ENCODE measurements at places on chromosomes 11 and 22.

GRCh38 chr11:71934213-71934612 lies 5.4 kb downstream of the RNF121 start:
- no peak for DNase-seq

GRCh38 chr11:69928121-69928520 lies 108.9 kb upstream of the FGF3 start:
- no peak for DNase-seq

DNA sequence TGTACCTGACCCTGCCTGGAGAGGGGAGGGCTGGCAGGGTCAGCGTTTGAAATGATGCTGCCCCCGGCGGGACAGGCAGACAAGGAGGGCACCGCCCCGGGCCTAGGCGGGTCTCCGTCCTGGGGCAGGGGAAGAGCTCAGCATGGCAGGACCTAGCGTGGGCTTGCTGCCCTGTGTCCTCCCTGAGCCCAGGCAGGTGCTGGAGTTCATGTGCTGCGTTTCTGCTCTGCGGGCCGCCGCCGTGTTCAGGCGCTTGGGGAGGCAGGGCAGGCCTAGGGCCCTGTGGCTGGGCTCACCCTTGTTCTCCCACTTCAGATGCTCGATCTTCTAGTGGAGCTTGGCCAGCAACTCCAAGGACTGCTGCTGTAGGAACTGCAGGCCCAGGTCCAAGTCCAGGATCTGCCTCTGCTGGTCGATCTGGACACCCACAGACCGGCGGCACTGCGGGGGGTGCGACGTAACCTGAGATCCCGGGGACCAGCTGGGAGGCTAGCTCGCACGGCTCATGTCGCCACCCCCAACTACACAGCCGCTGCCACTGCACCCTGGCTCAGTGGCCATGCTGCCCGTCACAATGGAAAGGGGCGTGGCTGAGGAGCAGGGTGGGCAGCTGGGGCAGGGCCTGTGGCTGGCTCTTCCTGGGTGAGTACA lies 84.4 kb downstream of the MED15 start:
- no peak for DNase-seq

DNA sequence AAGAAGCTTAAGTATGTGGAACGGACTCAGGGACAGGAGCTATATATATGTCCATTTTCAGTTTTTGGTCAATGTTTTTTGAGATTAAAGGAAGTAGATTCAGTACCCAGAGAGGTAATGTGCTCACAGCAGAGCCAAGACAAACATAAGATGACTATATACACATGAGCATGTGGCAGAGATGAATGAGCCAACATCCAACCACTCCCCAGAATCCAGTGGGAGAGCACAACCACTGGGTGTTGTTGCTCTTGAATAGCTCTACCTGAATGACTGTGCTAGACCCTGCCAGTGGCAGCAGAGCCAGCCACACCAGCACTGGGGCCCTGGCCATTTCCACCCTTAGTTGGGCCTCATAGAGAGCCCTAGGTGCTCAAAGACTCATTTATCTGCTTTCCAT lies 10.7 kb upstream of the SYTL2 start:
- no peak for DNase-seq

DNA sequence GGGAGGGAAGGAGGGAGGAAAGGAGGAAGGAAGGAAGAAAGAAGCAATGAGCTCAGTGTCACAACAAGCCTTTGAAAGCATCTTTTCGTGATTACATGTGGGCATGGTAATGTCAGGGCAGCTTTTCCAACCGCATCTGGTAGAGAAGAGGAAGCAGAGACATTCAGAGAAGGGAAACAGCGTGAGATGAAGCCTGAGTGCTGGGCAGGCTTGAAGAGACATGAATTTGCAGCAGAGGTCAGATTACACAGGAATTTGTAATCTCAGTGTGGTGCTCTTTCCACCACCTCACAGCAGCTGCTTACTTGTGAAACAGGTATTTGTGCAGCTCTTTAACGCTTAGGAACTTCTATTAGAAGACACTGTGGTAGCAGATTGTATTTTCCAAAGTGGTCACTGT lies 289.5 kb upstream of the C11orf87 start:
- no peak for DNase-seq

DNA sequence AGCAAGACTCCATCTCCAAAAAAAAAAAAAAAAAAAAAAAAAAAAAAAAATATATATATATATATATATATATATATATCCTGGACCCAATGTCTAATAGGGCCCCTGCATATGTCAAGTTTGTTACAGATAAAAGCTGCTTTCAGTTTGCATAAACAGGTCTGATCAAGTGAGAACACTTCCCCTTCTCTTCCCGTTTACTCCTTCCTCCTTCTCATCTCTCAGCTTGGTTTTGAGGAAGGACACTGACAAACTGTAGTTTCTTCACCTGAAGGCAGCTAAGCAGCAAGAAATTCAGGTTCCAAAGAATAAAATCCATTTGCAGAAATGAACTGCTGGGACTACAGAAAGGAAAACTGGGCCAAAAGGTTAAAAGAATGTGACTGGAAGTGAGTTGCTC lies 11.7 kb downstream of the THOC5 start:
- no peak for DNase-seq

GRCh38 chr11:64007160-64007628 lies 21.0 kb downstream of the OTUB1 start:
- DNase-seq, result no peak

GRCh38 chr11:86863476-86863875 lies 63.1 kb downstream of the PRSS23 start:
- no peak for DNase-seq

DNA sequence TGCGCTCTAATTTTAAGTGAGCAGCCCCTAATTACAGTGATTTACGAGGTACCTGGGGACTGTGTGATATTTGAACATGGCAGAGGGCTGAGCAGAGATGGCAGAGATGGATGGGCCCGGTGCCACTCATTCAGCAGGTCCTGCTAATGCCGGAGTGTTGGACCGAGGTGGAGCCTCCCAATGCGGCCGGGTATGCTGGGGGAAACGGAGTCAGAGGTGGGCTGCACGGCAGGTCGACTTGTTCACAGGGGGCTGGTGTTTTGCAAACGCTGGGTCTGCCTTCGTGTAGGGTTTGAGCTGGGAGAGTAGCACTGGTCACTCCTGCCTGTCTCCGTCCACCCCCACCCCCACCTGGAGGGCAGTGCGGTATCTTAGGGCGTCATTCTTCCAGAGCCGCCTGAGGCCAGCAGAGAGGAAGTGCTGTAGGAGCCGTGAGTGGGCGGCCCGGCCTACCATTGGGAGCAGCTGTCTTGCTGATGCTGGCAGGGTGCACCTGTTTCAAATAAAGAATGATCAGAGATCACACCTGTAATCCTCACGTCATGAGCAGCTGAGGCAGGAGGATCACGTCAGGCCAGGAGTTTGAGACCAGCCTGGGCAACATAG lies 122.6 kb downstream of the IGLL1 start:
- DNase-seq, result no peak

- DNase-seq, result no peak
These were observed 9.3 kb downstream of the APOBEC3H start for GRCh38 chr22:39106326-39106725.

GRCh38 chr22:41613456-41613855 lies 7.4 kb downstream of the DESI1 start:
- DNase-seq, result no peak

DNA sequence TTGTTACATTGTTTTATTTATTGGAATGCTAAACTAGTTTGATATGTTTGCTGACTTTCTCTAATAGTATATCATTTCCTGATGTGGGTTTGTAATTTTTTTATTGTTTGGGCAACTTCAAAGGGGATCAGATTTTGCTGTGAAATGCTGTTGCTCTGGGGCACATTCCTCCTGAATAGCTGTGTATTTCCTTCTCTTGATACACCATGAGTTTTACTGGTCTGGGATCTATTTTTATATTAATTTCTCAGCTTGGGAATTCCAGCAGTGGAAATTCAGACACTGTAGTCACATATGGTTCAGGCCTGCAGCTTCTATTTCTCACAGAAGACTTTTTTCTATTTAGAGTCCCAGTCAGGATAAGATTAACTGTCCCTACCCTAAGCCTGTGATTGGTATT lies 58.9 kb downstream of the RPUSD4 start:
- DNase-seq, result no peak

GRCh38 chr22:38125751-38126201 lies 15.3 kb upstream of the BAIAP2L2 start:
- no peak for DNase-seq

DNA sequence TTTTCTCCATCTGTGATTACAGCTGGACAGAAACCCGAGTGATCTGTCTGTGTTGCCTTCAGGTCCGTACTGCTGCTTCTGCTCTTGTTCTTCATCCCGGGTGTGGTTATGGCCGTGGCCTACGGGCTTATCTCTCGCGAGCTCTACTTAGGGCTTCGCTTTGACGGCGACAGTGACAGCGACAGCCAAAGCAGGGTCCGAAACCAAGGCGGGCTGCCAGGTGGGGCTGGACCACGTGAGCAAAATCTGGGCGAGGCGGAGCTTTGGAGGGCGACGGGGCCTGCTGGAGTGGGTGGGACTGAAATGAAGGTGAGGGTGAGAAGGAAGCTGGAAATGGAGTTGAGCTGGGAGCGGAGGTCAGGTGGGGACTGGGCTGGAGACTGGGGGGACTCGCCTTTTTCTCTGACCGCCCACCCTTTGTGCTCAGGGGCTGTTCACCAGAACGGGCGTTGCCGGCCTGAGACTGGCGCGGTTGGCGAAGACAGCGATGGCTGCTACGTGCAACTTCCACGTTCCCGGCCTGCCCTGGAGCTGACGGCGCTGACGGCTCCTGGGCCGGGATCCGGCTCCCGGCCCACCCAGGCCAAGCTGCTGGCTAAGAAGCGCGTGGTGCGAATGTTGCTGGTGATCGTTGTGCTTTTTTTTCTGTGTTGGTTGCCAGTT lies 11.1 kb downstream of the CCKBR start:
- DNase-seq, result no peak

- DNase-seq, result no peak
These were observed 22.4 kb downstream of the ENTHD1 start for GRCh38 chr22:39871008-39871798.

- DNase-seq, result no peak
These were observed 18.2 kb upstream of the OR10W1 start for GRCh38 chr11:58286249-58286648.

DNA sequence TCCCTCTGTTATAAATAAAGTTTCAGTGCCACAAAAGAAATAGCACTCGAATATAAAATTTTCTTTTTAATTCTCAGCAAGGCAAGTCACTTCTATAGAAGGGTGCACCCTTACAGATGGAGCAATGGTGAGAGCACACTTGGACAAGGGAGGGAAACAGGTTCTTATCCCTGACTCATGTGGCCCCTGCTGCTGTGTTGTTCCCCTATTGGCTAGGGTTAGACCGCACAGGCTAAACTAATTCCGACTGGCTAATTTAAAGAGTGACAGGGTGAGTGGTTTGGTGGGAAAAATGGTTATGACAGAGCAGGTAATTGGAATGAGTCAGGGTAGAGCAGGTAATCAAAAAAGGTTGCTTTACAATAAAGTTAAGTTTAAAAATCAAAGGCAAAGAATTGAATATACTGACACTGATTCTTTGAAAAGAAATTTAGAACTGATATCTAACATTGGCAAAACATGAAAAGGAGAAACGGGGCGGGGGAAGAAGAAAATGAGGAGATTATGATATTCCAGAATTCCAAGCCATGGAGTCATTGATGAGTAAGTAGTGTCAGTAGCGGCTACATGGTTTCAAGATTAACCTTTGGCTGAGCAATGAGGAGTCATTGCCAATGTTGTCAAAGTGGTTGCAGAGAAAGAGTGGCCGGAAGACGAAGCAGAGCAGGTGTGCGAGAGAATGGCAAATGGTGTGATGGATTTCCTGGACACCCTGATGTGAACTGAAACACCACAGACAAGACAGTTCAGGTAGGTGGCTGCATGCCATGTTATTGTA lies 48.4 kb upstream of the MRGPRX1 start:
- no peak for DNase-seq

- DNase-seq, result no peak
These were observed 47.1 kb downstream of the PLEKHA7 start for GRCh38 chr11:16966930-16967671.

- no peak for DNase-seq
These were observed 67.7 kb downstream of the CCDC81 start for GRCh38 chr11:86442420-86442819.

- DNase-seq, result no peak
These were observed 90.0 kb downstream of the PRMT3 start for GRCh38 chr11:20477418-20478090.

GRCh38 chr11:65474864-65475263 lies 24.0 kb upstream of the MALAT1 start:
- no peak for DNase-seq

- peak; percentile 86 for DNase-seq
These were observed 29.9 kb downstream of the ARVCF start for GRCh38 chr22:19986410-19987341.

DNA sequence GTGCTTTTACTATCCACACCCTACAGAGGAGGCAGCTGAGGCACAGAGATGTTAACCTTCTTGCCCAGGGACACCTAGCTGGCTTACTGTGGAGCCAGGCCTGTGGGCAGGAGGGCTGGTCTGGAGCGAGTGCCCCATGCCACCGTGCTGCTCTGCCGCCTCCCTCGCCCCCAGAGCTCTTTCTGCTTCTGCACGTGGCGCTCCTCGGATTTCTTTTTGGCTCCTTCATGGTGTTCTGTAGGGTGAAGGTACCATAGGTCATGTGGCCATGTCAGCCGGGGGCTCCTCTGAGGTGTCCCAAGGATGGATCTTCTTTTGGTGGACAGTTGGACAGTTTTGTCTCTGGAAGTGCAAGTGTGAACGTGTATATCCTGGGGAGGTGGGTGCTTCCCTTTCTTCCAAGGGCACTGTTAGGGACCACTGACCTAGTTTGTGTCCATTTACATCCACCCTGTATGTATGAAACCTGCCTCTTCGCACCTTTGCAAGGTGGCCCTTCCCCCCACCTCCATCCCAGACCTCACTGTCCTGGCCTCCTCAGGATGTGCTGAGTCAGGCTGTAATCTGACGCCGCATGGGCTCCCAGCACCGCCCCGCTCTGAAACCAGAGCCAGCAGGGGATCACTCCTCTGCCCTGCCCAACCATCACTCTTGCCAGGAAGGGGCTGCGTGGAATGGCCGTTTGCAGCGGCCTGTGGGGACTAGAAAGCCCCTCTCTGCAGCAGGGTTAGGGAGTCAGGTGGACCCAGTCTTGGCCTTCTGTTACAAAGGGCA lies 31.7 kb downstream of the POLR3H start:
- no peak for DNase-seq

DNA sequence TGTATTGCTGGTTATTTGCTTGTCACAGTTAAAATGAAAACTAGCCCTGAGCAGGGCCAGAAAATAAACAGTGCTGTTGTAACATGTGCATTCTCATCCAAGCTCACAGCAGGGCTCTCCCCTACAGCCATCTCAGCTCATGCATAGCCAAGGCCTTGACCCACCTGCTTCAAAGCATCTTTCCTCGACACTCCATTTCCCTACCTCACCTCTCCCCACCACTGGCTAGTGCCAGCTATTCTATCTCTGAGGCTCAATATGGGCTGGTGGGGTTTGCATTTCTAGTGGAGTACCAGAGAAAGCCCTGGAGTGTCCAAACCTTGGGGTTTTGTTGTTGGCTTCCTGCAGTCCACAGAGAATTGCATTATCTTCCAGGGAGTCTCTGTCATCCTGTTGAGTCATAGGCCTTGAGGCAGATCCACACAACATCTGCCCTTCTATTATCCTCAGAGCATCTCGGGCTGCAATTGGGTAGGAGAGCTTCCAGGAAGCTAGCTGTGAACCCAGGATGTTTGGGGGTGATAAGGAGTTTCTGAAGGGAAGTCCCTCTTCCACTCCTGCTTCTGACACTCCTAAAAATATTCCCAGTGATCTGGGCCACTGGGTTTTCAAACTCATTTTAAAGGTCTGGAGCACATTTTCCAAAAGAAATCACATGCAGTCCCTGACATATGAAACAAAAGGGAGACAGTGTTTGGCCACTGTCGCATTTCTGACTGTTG lies 36.1 kb upstream of the AMOTL1 start:
- no peak for DNase-seq

All from activated CD8-positive, alpha-beta memory T cell treated with anti-CD3 and anti-CD28 coated beads for 24 hours (primary cell).